Iris pigment epithelial cell (primary cell): ENCODE measurements at places on chromosomes 16 and 17.

GRCh38 chr17:40065769-40066510 lies 3.2 kb downstream of the THRA start:
- no peak for DNase-seq

DNA sequence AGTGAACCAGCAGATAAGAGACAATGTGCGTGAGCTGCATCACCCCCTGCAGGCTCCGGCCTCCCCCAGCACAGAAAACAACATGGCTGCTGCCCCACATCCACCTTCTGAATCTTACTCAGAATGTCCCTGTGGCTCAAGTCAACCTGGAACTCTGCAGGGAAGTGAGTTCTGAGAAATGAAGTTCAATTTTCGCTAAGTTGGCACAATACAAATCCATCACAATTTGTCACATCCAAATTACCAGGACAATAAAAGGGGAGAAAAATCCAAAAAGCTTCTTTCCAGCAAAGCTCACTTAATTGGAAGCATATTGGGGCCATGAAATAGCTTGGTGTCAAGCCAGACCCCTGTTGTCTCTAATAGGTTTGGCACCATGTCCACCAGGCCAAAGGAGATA lies 38.1 kb downstream of the CLEC19A start:
- no peak for DNase-seq

GRCh38 chr16:52411011-52411410 lies 135.9 kb downstream of the TOX3 start:
- DNase-seq: no peak

GRCh38 chr17:37667039-37667438 lies 23.8 kb upstream of the DDX52 start:
- DNase-seq: no peak

- no peak for DNase-seq
These were observed 31.1 kb downstream of the ST3GAL2 start for GRCh38 chr16:70407811-70408274.

- DNase-seq: no peak
These were observed 9.0 kb downstream of the HAS3 start for GRCh38 chr16:69114346-69114975.

DNA sequence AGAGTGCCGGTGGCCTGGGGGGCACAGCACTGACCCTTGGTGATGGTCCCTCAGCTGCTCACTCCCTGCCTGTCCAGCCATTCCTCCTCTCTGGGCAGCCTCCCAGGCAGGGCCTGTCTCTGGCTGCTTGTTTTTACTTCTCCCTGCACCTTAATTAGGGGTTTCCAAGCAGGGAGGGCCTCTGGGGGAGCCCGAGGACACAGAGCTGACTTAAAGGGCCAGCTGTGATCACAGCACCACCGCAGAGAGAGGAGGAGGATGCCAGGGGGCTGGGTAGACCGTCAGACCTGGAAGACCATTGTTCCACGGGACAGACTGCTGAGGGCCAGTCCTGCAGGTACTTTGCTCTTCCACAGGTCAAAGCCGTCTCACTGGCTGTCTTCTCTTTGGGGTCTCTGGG lies 1.2 kb upstream of the DPH1 start:
- no peak for DNase-seq

DNA sequence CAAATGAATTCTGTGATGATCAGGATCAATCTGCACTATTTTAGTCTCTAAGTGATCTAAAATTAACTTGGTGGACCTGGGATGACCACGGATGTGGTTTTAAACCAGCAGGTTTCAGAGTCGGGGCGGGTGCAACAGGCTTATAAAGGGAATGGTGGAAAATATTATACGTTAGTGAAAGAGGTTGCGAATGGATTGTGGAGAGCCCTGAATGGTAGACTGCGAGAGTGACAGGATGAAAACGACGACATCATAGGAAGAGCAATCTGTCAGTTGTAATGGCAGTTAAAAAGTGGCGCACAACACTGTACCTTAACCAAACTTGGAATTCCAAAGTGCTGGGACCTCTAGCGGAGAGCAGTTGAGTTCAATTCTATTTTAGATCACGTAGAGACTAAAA lies 1.2 kb upstream of the CYB5B start:
- DNase-seq: no peak

DNA sequence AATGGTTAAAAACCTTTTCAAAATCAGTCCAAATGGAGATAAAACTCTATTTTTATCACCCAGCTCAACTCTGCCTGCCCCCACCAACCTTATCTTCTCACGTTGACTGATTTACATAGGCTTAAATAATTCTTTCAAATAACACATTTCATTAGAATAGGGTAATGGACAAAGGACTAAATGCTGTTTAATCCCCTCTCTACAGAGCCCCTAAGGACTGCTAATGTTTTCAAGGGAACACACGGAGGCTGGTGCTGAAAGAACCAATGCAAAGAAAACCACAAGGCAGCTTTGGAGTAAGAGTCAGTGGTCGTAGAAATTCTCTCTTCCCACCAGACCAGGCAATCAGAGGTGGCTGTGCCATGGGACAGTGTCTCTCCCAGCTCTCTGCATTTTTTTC lies 445.7 kb upstream of the MAF start:
- no peak for DNase-seq

GRCh38 chr17:74031316-74032090 lies 172.0 kb upstream of the RPL38 start:
- no peak for DNase-seq

DNA sequence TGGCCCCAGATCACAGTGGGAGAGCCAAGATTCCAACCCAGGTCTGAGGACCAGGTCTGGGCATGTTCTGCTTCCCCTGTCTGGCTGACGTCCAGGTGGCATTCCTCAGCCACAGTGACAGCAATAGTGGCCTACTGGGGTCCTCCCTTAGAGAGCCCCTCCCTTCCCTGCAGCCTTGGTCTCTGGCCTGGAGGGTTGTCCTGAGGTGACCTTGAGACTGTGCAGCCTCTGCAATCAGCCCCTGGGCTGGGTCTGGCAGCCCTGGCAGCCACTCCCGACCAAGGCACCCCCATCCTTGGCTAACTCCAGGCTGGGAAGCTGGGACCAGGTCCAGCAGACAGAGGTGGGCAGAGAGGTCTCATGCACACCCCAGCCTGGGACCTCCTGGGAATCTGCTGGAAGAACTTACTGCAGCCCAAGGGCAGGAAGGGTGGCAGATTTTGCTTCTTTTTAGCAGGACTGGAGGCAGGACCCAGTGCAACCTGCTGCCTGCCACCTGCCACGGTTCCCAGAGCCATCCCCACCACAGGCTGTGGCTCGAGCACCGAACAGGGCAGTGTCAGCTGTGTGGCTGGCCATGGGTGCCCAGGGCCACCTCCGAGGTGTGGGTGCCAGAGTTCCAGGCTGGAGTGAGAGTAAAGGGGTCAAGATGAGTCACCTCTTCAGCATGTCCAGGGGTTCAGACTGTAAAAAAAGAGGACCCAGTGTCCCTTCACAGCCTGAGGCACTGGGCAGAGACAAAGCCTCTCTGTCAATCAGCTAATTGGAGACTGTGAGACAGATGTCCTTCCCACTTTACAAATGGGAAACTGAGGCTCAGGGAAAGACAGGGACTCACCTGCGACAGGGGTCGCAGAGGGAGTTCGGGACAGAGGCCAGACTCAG lies 12.6 kb downstream of the GRB7 start:
- no peak for DNase-seq

DNA sequence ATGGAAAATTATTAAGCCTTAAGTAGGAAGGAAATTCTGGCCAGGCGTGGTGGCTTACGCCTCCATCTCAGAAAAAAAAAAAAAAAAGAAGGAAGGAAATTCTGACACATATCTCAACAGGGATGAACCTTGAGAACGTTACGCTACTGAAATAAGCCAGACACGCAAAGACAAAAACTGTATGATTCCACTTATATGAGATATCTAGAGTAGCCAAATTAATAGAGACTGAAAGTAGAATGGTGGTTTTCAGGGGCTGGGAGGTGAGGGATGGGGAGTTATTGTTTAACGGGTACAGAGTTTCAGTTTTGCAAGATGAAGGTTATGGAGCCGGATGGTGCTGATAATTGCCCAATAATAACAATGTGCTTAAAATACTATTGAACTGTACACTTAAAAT lies 16.2 kb upstream of the HNF1B start:
- no peak for DNase-seq

DNA sequence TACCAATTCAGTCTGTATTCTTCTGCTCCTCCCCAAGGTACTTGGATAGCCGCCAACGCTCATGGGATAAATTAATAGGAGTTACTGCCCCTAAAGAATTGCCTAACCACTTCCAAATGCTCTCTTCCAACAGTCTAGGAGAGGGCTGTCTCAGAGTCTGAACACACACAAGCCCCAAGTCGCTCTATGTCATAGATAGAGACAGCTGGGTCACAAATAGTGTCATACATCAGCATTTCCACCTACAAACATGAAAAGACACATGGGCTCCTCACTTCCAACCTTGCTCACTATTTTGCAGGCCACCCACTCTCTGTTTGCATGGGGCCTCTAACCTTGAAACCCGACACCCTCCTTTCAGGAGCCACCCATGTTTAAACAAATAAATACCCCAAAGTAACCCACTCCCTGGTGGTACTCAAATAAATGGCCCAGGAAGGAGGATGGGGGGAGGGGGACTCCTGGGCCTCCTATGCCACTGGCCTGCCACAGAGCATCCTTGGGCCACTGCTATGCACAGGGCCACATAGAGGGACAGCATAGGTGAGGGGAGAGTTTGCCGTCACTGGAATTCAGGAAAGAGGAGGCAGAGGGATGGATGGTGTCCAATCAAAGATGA lies 265.9 kb downstream of the SOX9 start:
- DNase-seq: no peak

- DNase-seq: no peak
These were observed 1.9 kb downstream of the PNMT start for GRCh38 chr17:39669897-39670735.

GRCh38 chr17:12993631-12994030 lies 24.2 kb downstream of the ELAC2 start:
- DNase-seq: no peak

DNA sequence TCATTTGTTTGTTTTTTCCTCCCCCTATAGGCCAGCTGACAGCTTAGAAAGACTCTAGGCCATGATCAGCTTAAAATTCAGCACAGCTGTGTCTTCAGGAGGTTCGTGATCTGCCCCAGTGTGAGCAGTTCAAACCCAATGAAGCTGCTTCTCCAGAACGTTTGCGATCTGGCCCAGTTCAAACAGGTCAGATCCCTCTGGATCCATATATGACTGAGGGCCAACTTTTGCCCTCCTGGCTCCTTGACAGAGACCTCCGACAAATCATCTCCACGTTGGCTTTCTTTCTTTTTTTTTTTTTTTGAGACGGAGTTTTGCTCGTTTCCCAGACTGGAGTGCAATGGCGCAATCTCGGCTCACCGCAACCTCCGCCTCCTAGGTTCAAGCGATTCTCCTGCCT lies 50.2 kb upstream of the ATF7IP2 start:
- DNase-seq: no peak

- DNase-seq: no peak
These were observed 288.0 kb downstream of the MAF start for GRCh38 chr16:79312502-79312901.

DNA sequence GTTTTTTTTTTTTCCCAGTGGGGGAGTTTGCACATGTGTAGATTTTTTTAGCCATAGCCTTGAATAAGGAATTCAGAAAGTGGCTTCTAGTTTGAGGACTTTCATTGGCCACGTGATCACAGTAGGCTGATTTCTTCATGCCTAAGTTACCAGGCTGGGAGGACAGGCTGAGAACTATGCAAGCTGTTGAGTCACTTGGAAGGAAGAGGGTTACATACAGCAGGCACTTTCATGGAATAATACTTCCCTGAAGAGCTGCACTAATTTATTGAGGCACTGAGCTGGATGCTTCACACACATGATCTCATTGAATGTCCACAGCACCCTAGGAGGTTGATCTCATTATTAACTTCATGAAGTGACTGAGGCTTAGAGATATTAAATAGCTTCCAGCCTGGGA lies 22.8 kb downstream of the PRKCB start:
- no peak for DNase-seq
